Adrenal gland (tissue), 19 donors: ENCODE measurements at places on chromosomes 3 and 15.

DNA sequence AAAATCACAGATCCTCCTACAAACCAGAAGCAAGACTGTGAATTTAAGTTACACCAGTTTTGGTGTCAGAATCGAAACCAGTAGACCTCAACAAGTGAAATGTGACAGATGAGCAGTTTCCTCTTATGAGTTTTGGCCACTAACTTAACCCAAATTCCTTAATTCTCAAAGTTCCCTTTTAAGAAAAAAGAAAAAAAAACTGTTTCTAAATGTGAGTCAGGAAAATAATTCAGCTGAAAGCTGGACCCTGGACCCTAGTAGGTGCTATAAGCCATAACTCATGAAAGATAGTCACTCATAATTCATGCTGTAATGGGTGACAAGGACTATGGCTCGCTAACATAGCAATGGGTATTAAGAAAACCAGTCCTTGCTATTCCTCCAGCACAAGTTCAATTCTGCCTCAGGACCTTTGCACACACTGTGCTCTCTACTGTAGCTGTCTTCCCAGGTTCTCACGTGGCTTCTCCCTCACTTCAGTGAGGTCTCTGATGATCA is 9.0 kb upstream of the THRB start:
- no peak for DNase-seq

DNA sequence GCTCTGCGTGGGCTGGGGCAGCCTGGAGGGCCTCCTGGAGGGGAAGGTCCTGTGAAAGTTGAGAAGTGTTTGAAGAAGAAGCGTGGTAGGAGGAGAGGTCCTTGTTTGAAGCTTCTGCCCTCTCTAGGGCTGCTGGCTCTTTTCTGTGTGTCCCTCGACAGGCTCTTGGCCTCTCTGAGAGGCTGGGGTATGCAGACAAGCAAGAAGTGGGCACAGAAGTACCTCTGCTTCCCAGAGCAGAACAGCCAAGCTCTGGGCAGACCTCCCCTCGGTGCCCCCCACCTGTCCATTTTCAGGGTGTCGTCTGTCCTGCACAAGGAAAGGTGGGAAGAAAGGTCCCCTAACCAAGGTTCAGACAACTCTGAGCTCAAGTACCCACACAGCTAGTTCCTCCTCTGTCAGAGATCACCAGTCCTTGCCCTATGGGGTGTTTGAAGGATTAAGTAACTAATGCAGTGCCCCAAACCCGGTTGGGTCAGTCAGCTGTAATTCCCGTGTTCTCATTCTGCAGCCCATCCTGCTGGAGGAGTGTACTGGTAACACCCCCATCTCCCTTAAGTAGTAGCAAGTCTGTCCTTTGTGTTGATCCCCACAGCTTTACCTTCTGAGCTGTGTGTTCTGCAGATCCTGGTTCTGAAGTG is 6.3 kb downstream of the CSK start:
- no peak for DNase-seq

- no peak for DNase-seq
Measured at GRCh38 chr15:68177742-68178141, 27.4 kb downstream of the CALML4 start.

GRCh38 chr3:34889641-34890040 is 749.7 kb upstream of the ARPP21 start:
- DNase-seq, result no peak

DNA sequence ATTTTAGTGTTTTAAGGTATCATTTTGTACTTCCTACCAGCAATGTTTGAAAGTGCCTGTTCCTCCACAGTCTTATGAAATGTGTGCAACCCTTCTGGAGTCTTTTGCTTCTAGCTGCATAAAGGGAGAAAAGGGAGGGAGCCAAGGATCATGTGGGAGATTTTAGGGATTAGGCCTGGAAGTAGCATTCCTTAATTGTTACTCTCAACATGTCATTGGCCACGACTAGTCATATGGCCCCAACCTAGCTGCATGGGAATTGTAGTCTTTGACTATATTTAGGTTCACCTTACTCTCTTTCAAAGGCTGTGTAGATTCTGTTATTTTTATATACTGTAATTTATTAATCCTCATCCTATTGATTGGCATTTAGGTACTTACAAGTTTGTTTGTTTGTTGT is 14.9 kb downstream of the CRTAP start:
- no peak for DNase-seq

DNA sequence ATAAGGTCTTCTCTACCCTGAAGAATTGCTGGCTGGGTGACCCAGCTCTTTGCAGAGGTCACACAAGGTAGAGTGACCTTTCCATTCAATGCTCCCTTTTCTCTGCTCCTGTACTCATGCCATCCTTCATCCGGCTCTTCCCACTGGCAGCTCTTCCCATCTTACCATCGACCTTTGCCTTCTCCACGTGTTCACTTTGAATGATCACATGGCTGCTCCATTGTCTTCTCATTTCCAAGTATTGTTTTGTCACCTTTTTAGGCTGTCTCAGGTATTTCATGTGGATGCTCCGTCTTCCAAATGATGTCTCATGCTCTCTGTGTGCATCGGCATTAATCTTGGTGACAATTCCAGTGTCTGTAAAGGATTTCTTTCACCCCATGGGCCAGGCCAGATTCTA is 76.6 kb upstream of the ONECUT1 start:
- no peak for DNase-seq
